COLO829 (cell line): ENCODE measurements at places on chromosomes 6 and 20.

GRCh38 chr6:37123957-37124729 lies 45.8 kb upstream of the PIM1 start:
- DNase-seq = no peak

DNA sequence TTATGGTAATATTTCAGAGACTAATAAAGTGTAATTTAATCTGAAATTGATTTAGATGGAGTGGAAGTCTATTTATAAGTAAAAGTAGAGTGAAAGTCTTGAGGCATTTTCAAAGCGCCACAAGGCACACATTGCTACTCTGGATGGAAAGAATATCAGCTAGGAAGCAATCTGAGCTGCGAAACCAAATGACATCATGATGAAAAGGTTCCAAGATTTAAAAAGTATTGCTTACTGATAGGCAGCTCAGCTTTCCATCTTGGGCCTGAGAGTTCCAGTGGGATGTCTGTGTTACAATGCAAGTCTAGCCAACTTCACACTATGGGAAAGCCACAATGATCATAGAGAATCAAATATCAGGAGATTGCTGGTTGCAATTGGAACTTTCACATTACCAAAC lies 126.9 kb upstream of the VGLL2 start:
- no peak for DNase-seq

GRCh38 chr6:12032783-12033573 lies 20.9 kb downstream of the HIVEP1 start:
- DNase-seq = no peak

DNA sequence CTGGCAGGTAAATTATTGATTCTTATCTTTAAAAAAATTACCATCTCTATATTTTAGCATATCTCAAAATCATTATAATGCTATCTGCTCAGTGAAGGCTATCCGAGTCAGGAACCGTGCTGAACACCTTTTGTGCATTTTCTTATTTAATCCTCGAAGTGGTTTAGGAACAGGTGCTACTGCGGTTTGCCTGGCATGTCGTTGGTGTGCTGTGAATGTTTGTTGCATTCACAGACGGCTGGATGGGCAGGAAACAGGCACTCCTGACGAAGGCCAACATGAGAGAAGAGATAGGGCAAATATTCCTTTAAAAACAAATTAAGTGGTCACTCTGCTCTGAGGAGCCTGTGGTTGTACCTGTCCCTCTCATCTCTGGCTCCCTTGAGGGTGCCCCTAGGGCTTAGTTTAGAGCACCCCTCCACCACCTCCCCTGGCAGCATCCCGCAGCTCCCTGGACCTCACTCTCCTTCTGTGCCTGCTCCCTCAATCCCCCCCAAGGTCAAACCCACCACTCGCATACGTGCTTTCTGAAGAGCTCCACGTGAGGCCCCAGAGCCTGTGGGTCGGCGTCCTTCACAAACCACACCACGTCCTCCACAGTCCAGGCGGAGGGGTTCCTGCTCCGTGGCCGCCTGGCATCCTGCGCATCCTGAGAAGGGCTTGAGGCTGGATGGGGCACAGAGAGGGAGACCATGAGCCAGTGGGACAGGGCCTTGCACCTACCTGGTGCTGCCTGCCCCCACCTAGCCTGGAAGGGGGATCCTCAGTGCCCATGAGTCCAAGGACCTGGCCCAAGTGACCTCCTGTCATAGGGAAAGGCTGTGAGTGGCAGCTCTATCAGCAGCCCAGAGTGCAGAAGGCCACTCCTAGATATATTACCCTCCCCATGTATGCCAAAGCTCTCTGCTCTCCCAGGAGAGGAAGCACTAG lies 116.5 kb downstream of the SCML4 start:
- no peak for DNase-seq

- DNase-seq = peak; percentile 58
Measured at GRCh38 chr6:108526739-108527174, 34.0 kb upstream of the FOXO3 start.

- DNase-seq = peak; percentile 93
Measured at GRCh38 chr6:30915591-30915946, 1.5 kb downstream of the VARS2 start.

- DNase-seq = no peak
Measured at GRCh38 chr6:118401325-118401975, 146.6 kb upstream of the PLN start.

GRCh38 chr20:17525650-17526049 lies 5.5 kb downstream of the BFSP1 start:
- DNase-seq = no peak

- no peak for DNase-seq
Measured at GRCh38 chr20:3224681-3225421, 14.1 kb downstream of the SLC4A11 start.

GRCh38 chr20:1150968-1151367 lies 32.6 kb downstream of the PSMF1 start:
- DNase-seq = no peak

DNA sequence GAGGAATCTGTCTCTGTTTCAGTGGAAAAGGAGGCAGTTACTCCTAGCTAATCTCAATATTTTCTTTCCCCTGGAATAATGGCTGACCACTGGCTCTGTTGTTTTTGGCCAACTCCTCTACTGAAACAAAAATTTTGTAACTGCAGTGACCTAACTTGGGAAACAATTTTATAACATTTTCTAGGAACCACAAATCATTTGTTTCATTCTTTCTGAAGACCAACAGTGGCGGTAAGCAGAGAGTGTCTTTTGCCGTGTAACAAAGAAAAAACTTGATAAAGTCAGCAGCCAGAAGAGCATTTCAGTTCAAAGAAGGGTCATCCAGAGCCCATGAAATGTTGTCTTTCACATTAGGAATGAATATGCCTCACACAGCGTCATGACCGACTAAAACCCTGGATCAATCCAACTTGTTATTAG lies 11.8 kb upstream of the BFSP1 start:
- DNase-seq = peak; percentile 85

GRCh38 chr20:1418350-1418749 lies 25.5 kb upstream of the FKBP1A start:
- no peak for DNase-seq

DNA sequence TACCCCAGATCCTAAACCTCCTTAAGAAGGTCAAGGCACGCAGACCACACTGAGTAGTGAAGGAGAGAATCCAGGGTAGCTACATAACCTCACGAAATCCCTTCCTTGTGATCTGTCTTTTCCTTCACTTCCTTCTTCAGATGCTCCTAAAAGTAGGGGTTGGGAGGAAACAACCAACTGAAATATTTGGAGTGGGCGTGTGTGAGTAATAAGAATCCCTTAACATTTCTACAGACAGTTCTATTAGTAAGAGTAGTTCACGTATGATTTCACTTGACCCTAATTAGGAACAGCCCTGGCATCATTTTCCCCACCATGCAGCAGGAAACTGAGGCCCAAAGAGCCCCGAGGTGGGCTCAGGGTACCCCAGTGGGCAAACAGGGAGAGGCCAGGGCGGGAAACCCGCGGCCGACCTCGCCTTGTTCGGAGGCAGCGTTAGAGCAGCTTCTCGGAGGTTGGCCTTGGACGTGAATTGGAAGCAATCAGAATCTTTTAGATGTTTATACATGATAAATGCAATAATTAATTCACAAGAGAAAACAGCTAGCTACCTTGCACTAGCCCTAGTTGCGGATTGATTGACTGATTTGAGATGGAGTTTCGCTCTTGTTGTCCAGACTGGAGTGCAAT lies 859 bp upstream of the RAE1 start:
- no peak for DNase-seq

GRCh38 chr20:34824452-34824805 lies 1.0 kb downstream of the NCOA6 start:
- peak; percentile 85 for DNase-seq

DNA sequence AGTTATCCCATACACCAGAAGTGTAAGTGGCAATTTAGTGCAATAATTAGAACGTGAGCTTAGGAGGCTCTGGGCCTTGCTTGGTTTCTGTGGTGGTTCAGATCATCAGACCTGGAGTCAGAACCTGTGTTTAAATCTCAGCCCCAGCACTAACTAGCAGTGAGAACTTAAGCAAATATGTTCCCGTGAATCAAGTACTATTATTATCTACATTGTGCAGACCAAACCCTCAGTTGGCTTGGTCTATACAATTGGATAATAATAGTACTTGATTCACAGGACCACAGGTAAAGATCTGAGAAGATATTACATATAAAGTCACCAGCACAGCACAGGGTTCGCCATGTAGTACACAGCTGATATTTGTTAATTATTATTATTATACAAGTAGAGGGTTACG lies 93.1 kb downstream of the SIM1 start:
- DNase-seq = no peak

GRCh38 chr6:45630314-45630713 lies 252.6 kb upstream of the SUPT3H start:
- no peak for DNase-seq

DNA sequence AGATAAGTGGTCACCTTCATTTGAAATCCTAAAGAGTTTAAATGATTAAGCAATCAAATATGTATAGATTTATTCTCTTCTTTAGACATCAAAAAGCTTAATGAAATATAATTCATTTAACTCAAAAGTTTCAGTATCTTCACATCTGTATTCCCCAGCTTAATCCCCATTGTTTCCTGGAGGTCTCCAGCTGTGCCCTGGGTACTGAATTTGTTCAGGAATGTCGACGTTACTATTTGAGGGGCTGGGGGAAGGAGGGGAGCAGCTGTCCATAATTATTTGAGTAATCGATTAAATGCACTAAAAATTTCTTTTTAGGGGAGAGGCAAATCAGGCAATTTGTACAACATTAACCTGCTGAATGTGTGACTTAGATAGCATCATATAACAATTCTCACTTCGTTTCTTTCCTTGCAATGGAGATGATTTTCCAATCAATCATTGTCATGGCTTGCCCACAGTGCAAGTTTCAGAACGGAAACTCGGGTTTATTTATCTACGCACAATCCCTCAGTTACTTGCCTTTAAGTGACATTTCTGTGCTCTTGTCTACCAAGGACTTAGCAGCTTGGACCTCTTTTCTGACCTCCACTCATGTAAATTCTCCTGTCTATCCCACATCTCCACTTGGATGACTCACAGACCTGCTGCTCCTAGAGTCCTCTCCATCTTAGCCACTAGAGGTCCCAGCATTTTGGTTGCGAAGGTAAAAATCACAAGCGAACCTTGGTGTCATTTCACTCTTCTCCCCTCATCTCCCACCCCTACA lies 3.9 kb downstream of the DOK5 start:
- no peak for DNase-seq

DNA sequence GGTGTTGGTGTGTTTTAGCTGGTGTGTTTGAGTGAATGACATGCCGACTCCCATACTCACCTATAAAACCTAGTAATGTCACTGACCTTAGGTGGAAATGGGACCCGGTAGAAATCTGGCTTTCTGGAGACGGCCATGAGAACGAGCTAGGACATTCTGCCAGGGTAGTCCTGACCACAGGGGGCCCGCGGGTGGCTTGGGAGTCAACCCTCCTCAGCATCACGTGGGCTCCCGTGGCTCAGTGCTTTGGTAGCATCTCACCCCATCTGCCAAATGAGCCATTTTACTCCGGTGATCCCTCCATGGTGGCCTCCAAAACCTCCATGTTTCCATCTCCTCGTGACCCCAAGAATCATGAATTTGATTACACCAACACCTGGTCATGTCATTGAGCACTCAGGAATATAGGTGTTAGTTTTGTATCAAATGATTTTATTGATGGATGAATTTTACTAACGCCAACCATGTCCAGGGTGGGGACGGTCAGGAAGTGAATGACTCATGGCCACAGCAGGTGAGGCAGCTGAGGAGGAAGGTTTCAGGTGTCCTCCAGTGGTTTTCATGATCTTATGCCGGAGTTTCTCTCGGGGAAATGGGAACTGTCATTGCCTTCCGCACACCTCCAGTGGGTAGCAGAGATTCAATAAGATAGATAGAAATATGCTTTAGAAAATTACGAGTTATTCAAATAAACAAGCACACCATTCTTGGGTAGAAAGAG lies 195.0 kb downstream of the SYNDIG1 start:
- DNase-seq = no peak

GRCh38 chr20:24673678-24674570 lies 204.5 kb downstream of the SYNDIG1 start:
- no peak for DNase-seq

- DNase-seq = no peak
Measured at GRCh38 chr6:107511511-107511993, 21.6 kb downstream of the SOBP start.

GRCh38 chr6:10451828-10452509 lies 37.1 kb upstream of the TFAP2A start:
- DNase-seq = peak; percentile 91

DNA sequence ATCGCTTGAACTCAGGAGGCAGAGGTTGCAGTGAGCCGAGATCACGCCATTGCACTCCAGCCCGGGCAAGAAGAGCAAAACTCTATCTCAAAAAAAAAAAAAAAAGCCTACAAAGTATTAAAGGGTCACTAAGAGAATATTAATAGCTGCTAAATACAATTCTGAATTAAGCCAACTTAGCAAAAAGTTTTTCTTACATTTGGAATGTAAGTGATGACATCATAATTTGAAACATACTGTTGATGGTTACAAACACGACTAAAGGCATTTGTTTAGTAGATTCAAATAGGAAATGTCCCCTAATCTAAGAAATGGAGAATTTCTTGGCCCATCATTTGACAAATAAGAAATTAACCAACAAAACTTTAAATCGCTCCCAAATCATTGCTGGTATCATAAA lies 282.8 kb downstream of the RNGTT start:
- DNase-seq = no peak

DNA sequence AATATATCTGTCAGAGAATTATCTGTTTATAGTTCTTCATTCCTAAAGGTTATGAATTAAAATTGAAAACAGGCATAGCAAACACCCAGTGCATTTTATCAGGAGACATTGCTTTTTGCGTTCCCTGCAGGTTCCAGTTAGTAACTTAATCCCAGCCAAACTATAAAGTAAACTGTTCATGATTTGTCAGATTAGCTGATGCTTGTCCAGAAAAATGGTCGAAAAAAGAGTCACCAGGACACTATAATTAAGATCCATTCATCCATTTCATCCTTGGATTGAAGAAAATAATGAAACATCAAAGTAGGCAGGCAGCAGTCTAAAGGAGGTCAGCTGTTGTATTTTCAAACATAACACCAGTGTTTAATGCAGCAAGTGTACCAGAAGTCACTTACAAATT lies 75.9 kb downstream of the EPHA7 start:
- no peak for DNase-seq

DNA sequence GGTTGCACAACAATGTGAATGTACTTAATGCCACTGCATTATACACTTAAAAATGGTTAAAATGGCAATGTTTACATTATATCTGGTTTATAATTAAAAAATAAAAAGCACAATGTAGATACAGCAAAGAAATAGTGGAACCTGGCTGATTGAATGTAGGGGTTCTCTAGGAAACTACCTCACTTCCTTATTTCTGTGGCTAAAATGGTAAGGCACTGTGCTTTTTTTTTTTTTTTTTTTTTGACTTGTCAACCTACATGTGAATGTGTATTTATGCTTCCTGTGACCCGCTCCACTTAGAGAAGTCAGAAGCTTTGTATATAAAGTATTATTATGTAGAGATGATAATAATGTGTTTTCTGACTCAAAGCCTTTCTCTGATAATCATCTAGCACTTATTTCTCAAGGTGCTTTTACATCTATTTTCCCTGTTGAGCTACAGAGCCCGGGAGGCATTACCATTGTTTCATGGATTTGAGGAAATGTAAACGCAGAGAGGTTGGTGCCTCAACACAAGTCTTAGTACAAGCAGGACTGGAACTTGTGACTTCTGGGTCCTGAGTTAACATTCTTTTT lies 55.0 kb downstream of the SOX4 start:
- no peak for DNase-seq

- DNase-seq = no peak
Measured at GRCh38 chr6:126266664-126267063, 73.3 kb upstream of the CENPW start.

GRCh38 chr6:149035766-149036165 lies 281.7 kb upstream of the TAB2 start:
- no peak for DNase-seq
